Activated CD4-positive, alpha-beta T cell treated with anti-CD3 and anti-CD28 coated beads, Interleukin-2, amount 50 U/mL, for 4 hours (primary cell): ENCODE measurements at places on chromosomes 12 and 14.

GRCh38 chr14:32588448-32589320 lies 259.6 kb downstream of the AKAP6 start:
- DNase-seq = no peak

GRCh38 chr12:81517296-81517695 lies 241.9 kb downstream of the PPFIA2 start:
- no peak for DNase-seq

DNA sequence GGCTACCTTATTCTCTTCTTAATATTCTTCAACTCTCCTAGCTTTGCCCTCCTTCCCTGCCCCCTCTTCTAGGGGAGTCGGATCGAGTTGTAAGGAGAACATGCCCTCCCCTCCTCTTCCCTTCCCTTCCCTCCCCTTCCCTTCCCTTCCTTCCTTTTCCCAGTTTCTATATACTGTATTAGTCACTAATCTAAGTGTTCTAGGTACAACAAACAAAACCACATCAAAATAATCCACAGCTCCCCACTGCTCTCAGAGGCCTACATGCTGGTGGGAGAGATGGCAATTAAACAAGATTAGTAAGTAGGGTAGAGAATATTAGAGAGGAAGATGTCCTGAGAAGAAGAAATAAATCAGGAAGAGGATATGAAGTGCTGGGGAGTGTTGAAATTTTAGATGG lies 119.9 kb upstream of the PZP start:
- DNase-seq = no peak

DNA sequence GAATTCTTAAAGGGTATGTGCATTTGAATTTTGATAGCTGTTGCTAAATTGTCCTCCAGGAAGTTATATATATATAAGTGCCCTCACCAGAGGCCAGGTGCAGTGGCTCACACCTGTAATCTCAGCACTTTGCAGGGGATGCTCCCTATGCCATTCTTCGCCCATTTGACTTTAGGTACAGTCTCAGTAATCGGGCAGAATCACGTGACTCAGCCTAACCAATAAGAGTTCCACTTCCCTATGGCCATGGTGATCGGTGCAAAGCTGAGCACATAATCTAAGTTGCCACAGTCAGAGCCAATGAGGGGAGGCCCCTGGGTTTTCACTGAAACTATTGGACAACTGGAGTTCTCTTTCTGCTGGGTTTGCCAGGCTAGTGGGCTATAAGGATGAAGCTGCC lies 274.6 kb upstream of the TBX3 start:
- DNase-seq = no peak

DNA sequence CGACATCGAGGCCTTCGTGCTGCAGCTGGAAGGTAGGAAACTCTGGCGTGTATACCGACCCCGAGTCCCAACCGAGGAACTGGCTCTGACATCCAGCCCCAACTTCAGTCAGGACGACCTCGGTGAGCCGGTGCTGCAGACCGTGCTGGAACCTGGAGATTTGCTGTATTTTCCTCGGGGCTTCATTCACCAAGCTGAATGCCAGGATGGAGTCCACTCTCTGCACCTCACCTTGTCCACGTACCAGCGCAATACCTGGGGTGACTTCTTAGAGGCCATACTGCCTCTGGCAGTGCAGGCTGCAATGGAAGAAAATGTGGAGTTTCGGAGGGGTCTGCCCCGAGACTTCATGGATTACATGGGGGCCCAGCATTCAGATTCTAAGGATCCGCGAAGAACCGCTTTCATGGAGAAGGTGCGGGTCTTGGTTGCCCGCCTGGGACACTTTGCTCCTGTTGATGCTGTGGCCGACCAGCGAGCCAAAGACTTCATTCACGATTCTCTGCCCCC lies 1.4 kb downstream of the RIOX1 start:
- no peak for DNase-seq
